GM23248 (cell line): ENCODE measurements at places on chromosomes 6 and 20. TPM values are rescaled to one million over a fixed set of nuclear protein-coding genes. Genes with fewer than 3 reads are reported as not detected.
A peak's percentile ranks its signal among the peaks of the same experiment; 100 is the strongest.

- no peaks in the 10 kb centered on the region for H3K36me3 ChIP-seq
- H3K4me3 ChIP-seq, result no peak overlapping the region
- no peak overlapping the region for H3K27ac ChIP-seq
- H3K27me3 ChIP-seq, result no peaks in the 10 kb centered on the region; the same call in 1 of the 2 replicates
- no peaks in the 10 kb centered on the region for H3K4me1 ChIP-seq
- DNase-seq, result no peak
Measured at GRCh38 chr6:163162874-163163213, 251.7 kb upstream of the QKI start.

- DNase-seq, result peak; percentile 11
- no peaks in the 10 kb centered on the region for H3K36me3 ChIP-seq
- H3K4me1 ChIP-seq, result peaks cover 18% of the 10 kb centered on the region
- H3K27me3 ChIP-seq, result no peaks in the 10 kb centered on the region
- H3K4me3 ChIP-seq, result peak overlapping the region; percentile 25
- peak overlapping the region; percentile 39 for H3K27ac ChIP-seq
Measured at GRCh38 chr20:51696304-51697071, 71.7 kb downstream of the ATP9A start.

- DNase-seq, result peak; percentile 27
- peak overlapping the region; percentile 89 for H3K27ac ChIP-seq
- H3K4me1 ChIP-seq, result peaks cover 44% of the 10 kb centered on the region
- no peaks in the 10 kb centered on the region for H3K27me3 ChIP-seq
- no peaks in the 10 kb centered on the region for H3K36me3 ChIP-seq
Measured at GRCh38 chr6:163418311-163419029, 4.0 kb downstream of the QKI start.

GRCh38 chr6:111254004-111254778 lies 166.9 kb downstream of the SLC16A10 start:
- H3K4me1 ChIP-seq, result no peaks in the 10 kb centered on the region; the same call in 1 of the 2 replicates
- DNase-seq, result no peak
- no peaks in the 10 kb centered on the region for H3K36me3 ChIP-seq
- no peak overlapping the region for H3K27ac ChIP-seq

The EIF6 gene
- 245 and 247 TPM in 2 replicates for polyA plus RNA-seq

The CABLES2 gene
- polyA plus RNA-seq, result 0.66 and 0.82 TPM in 2 replicates
